ENCODE measurements at places on chromosomes 4 and X. TPM values are rescaled to one million over a fixed set of nuclear protein-coding genes. Genes with fewer than 3 reads are reported as not detected.

Gene MED12
- 23.9 TPM for total RNA-seq

Gene EDNRA
- total RNA-seq, result 8.0 TPM

Gene FRMPD3
- total RNA-seq, result not detected

Gene CPZ
- 14.5 TPM for total RNA-seq

Gene SMIM31
- total RNA-seq, result not detected

Gene PITX2
- 11.0 TPM for total RNA-seq

Gene FAM114A1
- total RNA-seq, result 362 TPM

Gene AKAP4
- not detected for total RNA-seq

Gene CCKAR
- total RNA-seq, result 0.57 TPM

Gene TCEAL6
- not detected for total RNA-seq

Gene ZNF718
- 3.6 TPM for total RNA-seq

Gene ANAPC4
- 21.1 TPM for total RNA-seq

Gene KDR
- total RNA-seq, result 0.28 TPM

Gene TMEM131L
- 4.2 TPM for total RNA-seq

Gene MRFAP1
- total RNA-seq, result 84.8 TPM

Gene FAM193A
- total RNA-seq, result 7.1 TPM

Gene ARHGAP36
- total RNA-seq, result not detected

Gene NDST4
- total RNA-seq, result not detected

Gene MAMLD1
- 0.85 TPM for total RNA-seq

Gene STBD1
- total RNA-seq, result 7.0 TPM

Gene VCX3B
- total RNA-seq, result not detected

Gene LGI2
- not detected for total RNA-seq

Gene PLP1
- total RNA-seq, result 0.18 TPM

Gene USP17L21
- not detected for total RNA-seq

Gene GPR173
- 1.6 TPM for total RNA-seq

Gene ETDB
- total RNA-seq, result not detected

Gene PNCK
- 0.74 TPM for total RNA-seq

Gene SLIT2
- 26.4 TPM for total RNA-seq

Gene CXCR3
- not detected for total RNA-seq

Gene GPR119
- total RNA-seq, result not detected

Gene CLRN2
- not detected for total RNA-seq

Gene ZBED1
- total RNA-seq, result 33.3 TPM

Measured in smooth muscle cell of bladder (primary cell).